ENCODE measurements at places on chromosomes 6 and 20. TPM values are rescaled to one million over a fixed set of nuclear protein-coding genes. Genes with fewer than 3 reads are reported as not detected.

- DNase-seq: no peak
These were observed 32.8 kb downstream of the SNX5 start for GRCh38 chr20:17935761-17936160.

DNA sequence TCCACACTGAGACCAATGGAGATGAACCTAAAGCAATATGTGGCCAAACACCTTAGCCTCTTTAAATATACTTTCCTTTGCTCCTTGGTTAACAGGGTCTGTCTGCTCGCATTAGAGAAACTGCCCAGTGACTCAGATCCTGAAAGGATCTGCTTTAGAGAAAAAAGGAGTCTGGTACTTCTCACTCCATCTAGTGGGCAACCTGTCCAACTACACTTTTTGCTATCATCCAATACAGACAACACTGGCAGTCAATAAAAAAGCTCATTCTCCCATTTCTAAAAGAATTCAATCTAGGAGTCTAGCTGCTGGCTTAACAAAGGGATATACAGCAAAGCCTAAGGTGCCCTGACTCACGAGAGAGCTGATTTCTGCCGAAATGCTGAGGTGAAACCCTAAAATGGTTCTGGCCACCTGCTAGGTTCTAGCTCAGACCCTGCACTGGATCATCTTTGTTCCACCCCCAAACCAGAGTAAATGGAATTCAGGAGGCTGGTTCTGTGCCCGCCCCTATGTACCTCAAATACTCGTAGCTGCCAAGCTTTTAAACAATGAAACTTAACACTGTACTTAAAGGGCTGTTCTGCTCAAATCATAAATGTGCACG is 11.5 kb downstream of the GNL1 start:
- no peak for DNase-seq

Gene HNF4A
- total RNA-seq: not detected

Gene OLIG3
- total RNA-seq: 0.94 TPM

- no peak for DNase-seq
These were observed 41.2 kb downstream of the C6orf132 start for GRCh38 chr6:42101186-42101657.

GRCh38 chr20:4167261-4168021 is 152.1 kb upstream of the RNF24 start:
- DNase-seq: no peak

DNA sequence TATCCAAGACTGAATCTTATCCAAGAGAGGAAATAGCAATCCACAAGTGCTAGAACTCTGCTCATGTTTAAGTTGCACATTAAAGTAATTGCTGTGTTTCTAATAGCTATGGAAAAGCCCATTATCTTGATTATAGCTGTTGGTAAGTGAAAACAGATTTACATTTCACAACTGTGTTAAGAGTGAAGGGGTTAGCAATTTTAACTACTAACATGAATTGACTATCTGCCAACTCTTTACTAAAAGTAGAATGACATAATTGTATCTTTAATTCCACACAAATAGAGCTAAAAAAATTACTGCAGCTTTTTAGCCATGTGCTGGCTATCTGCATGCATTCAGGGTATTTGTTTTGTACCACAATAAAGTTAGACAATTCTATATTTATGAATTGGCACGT is 277.9 kb upstream of the IRAK1BP1 start:
- DNase-seq: no peak

GRCh38 chr6:25623879-25624278 is 28.1 kb upstream of the SCGN start:
- no peak for DNase-seq

- no peak for DNase-seq
These were observed 259.2 kb downstream of the ADGB start for GRCh38 chr6:146857980-146858347.

GRCh38 chr20:18639501-18639979 is 51.7 kb downstream of the DTD1 start:
- DNase-seq: no peak

Gene ENPP1
- total RNA-seq: 0.15 TPM

Gene WFDC9
- total RNA-seq: not detected

Gene NOTCH4
- 0.61 TPM for total RNA-seq

Gene BIRC7
- not detected for total RNA-seq

Gene PGC
- total RNA-seq: not detected

Gene SULF2
- 2.0 TPM for total RNA-seq

GRCh38 chr6:47420394-47421371 is 56.9 kb upstream of the CD2AP start:
- no peak for DNase-seq

- DNase-seq: no peak
These were observed 12.9 kb downstream of the FAM50B start for GRCh38 chr6:3862038-3862437.

Gene CLIC5
- 6.3 TPM for total RNA-seq

Gene GNL1
- total RNA-seq: 64.0 TPM

DNA sequence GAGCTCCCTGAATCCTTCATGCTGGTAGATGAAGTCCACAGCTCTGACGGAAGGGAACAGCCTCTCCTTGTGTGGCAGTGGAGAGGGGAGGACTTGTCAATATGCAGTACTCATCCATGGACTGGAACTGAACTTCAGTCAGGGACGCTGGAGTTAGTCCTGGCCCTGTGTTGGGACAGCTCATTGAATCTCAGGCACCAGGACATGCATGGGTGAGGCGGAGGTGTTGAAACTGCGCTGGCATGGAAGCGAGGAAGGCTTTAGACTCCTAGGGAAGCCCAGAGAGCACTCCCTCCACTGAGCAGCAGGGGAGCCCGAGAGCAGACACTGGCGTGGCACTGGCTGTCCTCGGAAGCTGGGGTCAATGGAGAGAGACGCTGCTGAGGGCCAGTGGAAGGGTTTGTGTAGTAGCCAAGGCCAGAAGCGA is 161.3 kb upstream of the GGTLC1 start:
- DNase-seq: no peak

GRCh38 chr20:36304786-36305495 is 1.2 kb upstream of the DLGAP4 start:
- DNase-seq: no peak

DNA sequence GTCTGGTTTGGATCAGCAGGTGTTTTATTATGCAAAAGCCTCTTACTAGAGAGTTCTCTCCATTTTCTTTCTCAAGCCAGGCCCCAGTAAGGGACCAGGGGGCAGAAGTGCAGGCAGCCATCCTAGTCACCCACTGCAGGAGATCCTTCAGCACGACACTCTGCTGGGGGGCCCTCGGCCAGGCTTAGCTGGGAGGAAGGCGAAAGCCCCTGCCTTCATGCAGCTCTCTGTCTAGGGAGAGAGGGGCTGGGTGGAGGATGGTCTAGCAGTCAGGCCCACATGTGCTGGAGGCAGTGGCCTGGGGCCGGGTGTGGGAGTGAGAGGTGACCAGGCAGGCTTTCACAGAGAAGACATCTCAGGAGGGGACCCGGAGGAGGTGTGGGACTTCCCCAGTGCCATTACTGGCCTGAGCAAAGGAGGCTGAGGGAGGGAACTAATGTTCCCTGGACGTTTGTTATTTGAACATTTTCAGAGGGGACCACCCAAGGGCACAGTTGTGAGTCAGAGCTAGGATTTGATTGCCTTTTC is 33.5 kb upstream of the VSTM2L start:
- no peak for DNase-seq

GRCh38 chr6:36333171-36333895 is 3.4 kb downstream of the BNIP5 start:
- DNase-seq: no peak

DNA sequence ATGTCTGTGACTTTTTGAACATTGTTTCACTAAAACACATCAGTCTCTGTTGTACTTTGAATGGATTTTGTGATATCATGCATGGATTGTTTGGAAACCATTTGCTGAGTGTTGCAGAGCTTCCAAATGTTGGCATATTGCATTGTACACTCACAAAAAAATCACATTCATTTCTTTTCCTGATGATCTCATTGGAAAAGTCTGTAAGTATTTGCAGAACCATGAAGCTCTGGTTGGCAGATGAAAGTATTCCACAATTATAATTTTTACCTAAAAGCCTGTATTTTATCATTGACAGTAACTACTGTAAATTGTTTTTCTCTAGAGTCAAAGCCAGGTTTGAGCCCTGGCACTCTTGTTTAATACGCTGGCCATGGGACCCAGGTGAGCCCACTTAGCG is 42.1 kb downstream of the VAPB start:
- DNase-seq: no peak

Gene ERVFRD-1
- not detected for total RNA-seq

DNA sequence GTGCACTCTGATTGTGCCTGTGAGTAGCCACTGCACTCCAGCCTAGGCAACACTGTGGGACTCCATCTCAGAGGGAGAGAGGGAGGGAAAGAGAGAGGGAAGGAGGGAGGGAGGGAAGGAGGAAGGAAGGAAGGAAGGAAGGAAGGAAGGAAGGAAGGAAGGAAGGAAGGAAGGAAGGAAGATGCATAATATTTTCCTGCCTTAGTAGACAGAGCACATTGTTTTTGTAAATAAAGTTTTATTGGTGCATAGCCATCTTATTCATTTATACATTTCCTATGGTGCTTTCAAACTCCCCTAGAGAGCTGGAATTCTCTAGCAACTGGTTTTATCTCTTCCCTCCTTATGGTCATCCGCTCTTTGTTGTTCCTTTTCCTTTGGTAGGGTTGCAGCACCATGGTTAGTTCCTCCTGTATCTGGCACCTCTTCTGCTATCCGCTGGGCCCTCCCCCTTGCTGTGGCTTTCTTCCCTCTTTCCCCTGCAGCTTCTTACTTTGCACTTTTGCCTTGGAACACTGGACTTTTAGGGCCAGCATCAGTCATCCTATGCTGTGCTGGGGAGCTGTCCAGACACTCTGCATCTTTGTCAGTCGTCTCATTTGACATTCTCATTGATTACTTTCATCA is 20.2 kb downstream of the GPR6 start:
- DNase-seq: no peak

Gene DXO
- 18.7 TPM for total RNA-seq

- DNase-seq: peak; percentile 71
These were observed 838 bp downstream of the TNFAIP3 start for GRCh38 chr6:137867685-137868509.

GRCh38 chr6:145904391-145904790 is 59.8 kb downstream of the SHPRH start:
- no peak for DNase-seq

DNA sequence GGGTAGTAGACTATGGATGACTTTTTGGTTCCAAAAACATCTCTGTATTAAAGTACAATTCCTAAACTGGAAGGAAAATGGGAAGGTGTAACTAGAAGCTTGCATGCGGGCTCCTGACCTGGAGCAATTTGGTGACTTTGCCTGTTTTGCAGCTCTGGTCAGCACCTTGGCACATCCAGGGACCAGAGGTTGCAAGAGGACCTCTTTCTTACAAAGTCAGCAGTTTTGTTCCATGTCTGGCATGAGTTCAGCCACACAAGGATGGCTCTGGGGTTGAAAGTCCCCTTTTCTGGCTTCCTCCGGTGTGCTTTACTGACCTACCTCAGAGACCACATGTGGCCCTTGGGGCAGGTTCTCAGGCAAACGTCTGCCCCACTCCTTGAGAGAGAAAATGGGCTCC is 22.7 kb upstream of the CD93 start:
- DNase-seq: no peak

- no peak for DNase-seq
These were observed 150.6 kb upstream of the SPACA1 start for GRCh38 chr6:87897013-87897412.

Gene MAP3K5
- 18.3 TPM for total RNA-seq

Gene TMX4
- total RNA-seq: 46.1 TPM

Gene EIF6
- 121 TPM for total RNA-seq
